ENCODE measurements at places on chromosomes 2 and 18.

GRCh38 chr2:173792741-173793140, 172.4 kb downstream of the SP3 start:
- DNase-seq, result no peak

- no peak for DNase-seq
These were observed 115.9 kb upstream of the FOSL2 start for GRCh38 chr2:28276807-28277206.

DNA sequence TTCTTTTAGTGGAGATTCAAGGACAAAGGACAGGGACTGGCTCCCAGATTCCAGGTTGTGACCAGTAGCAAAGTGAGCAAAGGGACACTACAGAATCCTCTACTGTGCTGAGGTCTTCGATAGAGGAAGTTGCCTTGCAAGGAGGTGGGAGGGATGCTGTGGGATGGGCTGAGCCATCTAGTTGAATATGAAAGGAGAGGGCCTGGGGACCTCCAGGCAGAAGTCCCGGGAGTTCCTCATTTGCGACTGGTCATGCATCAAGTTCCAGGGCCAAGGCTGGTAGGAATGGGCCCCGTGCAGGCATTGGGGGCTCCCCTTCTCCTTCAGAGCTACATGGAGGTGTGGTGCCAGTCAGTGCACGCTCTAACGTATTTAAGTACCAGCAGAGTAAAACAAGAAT, 12.6 kb upstream of the PROM2 start:
- DNase-seq, result no peak

DNA sequence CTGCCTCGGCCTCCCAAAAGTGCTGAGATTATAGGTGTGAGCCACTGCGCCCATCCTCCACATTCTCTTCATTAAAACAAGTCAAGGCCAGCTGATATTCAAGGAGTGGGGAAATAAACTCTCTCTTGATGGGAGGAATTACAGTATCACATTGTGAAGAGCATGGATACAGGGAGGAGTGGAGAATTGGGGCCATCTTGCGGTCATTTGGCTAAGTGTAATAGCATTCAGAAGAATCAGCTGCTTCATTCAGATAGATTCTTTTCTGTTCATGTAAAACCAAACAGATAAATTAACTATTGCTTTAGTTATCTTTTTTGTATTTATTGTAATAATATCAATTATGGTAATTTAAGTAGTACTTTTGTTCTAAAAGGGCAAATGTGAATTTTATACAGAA, 156.3 kb downstream of the UBR3 start:
- DNase-seq, result no peak

GRCh38 chr18:3350566-3351527, 88.9 kb downstream of the MYL12B start:
- no peak for DNase-seq

DNA sequence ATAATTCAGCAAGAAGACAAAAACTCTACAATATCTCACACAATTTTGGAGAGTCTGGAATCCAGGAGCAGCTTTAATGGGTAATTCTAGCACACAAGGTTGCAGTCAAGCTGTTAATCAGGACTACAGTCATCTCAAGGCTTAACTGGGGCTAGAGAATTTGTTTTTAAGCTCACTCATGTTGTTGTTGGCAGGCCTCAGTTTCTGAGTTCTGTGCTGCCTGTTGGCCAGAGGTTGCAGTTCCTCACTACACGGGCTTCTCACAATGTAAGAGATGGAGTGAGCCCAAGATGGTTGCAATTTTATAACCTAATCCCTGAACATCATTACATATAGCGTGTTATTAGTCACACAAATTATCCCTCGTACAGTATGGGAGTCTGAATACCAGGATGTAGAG, 50.6 kb upstream of the TMEFF2 start:
- DNase-seq, result no peak

- no peak for DNase-seq
These were observed 283.3 kb upstream of the VWC2L start for GRCh38 chr2:214127571-214127970.

- DNase-seq, result no peak
These were observed 232.5 kb downstream of the PTGR3 start for GRCh38 chr18:74976331-74976909.

- DNase-seq, result no peak
These were observed 37.7 kb downstream of the HS1BP3 start for GRCh38 chr2:20612925-20613916.

GRCh38 chr2:205783872-205784499, 101.7 kb downstream of the NRP2 start:
- DNase-seq, result no peak

GRCh38 chr2:189544318-189545042, 36.1 kb downstream of the SLC40A1 start:
- DNase-seq, result no peak

GRCh38 chr2:6999211-6999877, 82.1 kb downstream of the RNF144A start:
- DNase-seq, result peak; percentile 5

GRCh38 chr2:8502316-8502715, 179.5 kb upstream of the ID2 start:
- no peak for DNase-seq

GRCh38 chr2:19371996-19372582, 13.7 kb upstream of the OSR1 start:
- DNase-seq, result no peak

GRCh38 chr18:23541349-23542093, 38.2 kb downstream of the RMC1 start:
- no peak for DNase-seq

DNA sequence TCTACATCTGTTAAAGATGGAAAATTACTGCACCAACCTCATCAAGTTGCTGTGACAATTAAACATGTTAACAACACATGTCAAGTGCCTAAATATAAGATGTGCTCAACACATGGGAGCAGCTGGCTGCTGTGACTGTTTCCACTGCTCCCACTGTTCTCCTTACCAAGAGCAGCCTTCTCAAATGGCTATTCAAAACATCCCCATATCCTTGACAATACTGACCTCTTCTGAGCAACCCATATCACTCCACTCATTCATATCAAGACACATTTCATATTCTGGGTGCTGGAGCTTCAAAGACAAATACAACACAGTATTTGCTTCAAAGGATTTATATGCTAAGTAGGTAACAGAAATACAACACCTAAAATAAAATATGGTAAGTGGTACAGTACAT, 60.3 kb downstream of the PIAS2 start:
- no peak for DNase-seq

DNA sequence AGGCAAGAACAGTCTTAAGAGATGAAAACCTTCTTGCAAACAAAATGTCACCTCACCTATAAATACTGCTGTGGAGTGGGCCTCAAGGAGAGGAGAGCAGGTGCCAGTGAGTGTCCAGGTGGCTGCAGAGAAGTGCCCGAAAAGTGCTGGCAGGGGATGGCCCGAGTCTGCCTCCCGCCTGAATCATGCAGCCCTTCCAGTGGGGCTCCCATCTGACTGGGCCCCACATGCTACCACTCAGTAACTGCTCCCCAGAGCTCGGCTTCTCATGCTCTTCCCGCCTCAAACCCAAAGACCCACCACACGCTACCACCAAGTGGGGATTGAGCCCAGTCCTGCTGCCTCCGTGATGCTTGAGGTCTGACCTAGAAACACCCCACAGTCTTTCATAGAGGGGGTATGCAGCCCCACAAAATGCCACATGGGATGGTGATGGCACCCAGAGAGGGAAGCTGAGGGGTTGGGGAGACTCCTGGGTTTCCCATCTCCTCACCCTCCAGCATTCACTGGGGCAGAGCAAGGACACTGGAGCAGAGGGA, 7.4 kb downstream of the HS6ST1 start:
- DNase-seq, result no peak

DNA sequence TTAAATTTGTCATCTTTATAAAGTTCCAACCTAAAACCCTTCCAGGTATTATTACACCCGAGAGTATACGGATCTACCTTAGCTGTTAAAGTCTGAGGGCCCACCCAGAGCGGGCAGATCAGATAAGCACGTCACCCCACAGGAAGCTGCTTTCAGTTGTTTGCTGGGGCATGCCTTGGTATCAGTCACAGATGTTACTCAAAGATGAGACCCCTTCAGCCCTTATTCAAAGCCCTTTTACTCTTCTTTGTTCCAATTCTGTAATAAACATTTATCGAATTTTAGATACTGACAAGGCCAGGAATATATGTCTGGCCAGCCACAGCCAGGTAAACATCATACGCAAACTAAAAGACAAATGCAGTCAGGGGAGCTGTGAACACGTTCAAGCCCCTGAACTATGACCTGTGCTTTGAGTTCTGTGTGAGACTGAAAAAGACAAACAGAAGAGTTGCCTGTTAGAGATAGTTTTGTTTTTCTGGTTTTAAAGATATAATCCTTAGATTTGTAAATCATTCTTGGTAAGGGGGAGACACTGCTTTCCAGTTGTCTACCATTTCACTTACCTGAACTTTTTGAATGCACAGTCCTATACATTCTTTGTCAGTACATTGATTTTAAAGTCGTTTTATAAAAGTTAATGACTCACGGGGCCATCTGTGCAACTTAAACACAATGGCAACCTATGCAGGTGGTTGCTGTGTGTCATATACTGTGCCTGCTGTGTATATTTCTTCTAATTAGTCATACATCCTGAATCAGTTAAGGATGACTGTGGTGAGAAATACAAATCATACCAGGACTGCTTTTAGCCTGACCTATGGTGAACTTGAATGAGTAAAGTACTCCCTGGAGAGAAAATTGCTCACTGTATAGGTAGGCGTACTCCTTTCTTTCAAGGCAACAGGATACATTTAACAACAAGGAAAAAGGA, 100.5 kb upstream of the ITPRID2 start:
- DNase-seq, result peak; percentile 22

DNA sequence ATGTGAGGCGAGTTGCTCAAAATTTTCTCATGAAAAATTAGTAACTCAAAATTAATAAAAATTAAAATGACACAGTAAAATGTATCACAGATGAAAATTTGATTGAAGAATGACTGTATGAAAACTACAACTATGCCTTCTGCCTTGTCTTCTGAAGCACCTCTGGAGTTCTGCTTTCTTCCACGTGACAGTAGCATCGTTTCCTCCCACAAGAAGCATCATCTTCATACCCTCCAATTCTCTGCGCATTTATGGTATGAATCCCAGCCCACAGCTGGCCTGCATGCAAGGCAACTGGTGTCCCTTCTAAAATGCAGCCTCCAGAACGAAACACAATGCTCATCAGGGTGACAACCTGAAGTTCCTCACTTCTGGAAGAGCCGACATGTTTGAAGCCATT, 189.9 kb downstream of the MYO1B start:
- no peak for DNase-seq

DNA sequence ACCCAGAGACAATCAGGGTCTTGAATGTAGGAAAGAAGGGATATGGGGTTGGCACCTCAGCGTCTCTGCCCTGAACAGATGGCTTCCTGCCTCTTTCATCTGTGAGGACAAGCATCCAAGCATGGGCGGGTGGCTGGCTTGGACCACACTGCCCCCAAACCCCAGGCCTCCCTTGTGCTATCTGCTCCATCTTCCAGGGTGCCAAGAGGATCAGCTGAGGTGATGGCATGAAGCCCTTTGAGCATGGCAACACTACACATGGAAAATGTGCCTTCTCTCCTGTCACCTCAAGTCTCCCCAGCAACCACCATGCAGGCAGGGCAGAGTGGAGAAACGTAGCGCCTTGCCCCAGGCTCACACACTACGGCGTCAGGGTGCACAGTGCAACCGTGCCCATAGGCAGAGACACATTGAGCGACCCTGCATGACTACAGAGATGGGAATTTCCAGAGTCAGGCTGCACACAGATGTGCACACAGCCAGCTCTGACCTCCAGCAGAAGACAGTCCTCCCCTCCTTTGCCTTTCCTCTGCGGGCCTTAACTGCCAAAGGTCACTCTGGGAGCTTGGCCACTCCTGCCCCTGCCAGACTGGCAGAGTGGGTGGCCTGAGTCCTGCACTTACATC, 1.5 kb downstream of the KCNIP3 start:
- DNase-seq, result no peak

GRCh38 chr2:124920448-124920847, 895.4 kb downstream of the CNTNAP5 start:
- DNase-seq, result no peak

DNA sequence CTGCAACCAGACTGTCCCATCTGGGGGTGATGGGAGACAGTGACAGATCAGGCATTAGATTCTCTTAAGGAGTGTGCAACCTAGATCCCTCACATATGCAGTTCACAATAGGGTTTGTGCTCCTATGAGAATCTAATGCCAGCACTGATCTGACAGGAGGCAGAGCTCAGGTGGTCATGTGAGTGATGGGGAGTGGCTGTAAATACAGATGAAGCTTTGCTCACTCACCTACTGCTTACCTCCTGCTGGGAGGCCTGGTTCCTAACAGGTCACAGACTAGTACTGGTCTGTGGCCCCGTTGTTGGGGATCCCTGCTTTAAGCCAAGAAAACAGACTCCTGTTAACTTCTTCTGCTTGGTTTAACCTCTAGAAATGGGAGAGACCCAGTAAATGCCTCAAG, 3.2 kb downstream of the CYP27A1 start:
- no peak for DNase-seq

DNA sequence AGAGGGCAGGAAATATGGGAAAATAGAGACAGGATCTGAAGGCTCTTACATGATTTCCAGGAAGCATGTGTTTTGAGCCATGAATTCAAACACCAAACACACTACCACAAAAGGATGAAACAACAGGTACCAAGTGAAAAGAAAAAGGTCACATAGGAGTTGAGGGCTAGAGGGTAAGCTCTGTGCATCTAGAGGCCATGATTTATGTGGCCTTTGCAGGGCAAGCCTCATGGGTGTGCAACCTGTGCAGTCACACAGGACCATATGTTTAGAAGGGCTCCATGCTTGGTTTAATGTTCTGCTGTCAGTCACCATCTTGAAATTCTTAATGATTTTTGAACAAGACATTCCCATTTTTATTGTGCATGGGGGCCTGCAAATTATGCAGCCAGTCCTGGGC, 134.5 kb upstream of the CCDC68 start:
- no peak for DNase-seq

DNA sequence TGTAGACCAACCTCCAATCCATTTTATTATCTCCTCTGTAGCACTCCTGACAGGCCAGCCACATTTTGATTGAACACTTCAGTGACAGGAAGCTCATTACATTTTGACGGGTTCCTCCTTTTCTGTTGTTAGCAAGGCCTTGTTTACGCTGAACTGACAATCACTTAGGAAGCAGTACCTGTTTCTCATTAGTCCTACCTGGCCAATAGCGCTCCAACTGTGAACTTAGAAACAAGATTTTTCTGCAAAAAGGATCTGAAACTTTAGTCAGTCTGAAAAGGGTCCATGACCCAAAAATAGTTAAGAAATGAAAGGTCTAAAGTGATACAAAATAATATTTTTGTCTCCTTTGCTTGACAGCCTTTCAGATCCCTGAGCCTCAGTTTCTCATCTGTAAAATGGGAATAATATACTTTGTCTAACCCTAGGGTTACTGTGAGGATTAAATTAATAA, 119.6 kb upstream of the MSTN start:
- DNase-seq, result no peak

GRCh38 chr2:142533177-142533576, 344.3 kb upstream of the KYNU start:
- no peak for DNase-seq
